Activated CD4-positive, alpha-beta T cell treated with anti-CD3 and anti-CD28 coated beads, Interleukin-2, amount 50 U/mL, for 16 hours (primary cell): ENCODE measurements at places on chromosomes 4 and X.

- DNase-seq: peak; percentile 50
Measured at GRCh38 chrX:41759817-41760216, 35.8 kb downstream of the GPR82 start.

- DNase-seq: no peak
Measured at GRCh38 chr4:29277381-29277780, 1442.8 kb upstream of the PCDH7 start.

GRCh38 chr4:148056879-148057278 lies 325.0 kb downstream of the ARHGAP10 start:
- DNase-seq: peak; percentile 81

DNA sequence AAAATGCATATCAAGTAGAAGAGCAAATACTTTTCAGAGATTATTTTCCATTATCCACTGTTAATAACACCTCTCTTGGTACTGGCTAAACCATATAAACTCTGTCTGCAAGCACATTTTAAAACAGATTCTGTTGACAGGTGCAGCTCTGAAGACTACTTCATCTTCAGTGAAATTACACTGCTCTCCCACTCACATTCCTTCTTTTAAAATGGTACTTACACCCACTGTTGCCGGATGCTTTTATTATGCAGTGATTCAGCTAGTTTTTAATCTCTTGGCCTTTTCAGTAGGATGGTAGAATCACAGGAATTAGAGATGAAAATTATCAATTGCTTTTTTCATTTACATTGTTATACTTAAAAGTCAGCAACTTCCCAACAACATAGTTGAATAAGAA lies 381.6 kb downstream of the GASK1B start:
- no peak for DNase-seq

- DNase-seq: no peak
Measured at GRCh38 chrX:16188687-16189086, 21.4 kb downstream of the MAGEB17 start.

- DNase-seq: no peak
Measured at GRCh38 chr4:134147941-134148340, 53.6 kb downstream of the PABPC4L start.

DNA sequence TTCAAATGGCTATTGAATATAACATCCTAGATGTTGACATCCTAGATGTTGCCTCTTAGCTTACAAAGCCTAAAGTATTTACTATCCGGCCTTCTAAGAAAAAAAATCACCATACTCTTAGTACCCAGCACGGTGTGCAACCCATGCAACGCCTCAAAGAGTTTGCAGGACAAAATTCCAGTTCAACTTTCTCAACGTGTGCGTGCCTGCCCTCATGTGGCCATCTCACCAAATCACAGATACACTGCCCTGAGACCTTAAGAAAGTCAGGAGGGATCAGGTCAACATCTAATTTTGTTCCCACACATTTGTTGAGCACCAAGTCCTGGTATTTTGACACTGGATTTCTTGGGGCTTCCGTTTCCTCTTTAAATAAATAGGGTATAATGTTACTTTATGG lies 68.3 kb downstream of the CRMP1 start:
- peak; percentile 12 for DNase-seq

- peak; percentile 1 for DNase-seq
Measured at GRCh38 chrX:48278958-48279357, 23.8 kb downstream of the SSX1 start.

GRCh38 chr4:123163501-123163900 lies 233.1 kb upstream of the SPRY1 start:
- no peak for DNase-seq

DNA sequence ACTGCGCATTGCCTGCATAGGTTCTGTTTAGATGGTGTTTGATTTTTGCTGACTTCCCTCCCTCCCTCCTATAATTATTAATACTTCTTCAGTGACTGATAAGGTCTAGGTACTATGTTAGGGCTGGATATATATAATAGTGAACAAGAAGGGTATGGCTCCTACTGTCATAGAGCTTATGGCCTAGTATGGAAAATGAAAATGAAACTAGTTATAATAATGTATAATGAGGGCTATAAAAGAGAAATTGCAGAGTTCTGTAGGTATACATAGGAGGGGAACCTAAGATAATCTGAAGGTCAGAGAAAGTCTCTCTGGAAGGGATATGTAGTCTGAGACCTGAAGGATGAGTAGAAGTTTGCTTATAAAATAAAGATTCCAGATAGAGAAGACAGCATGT lies 102.1 kb downstream of the DCK start:
- DNase-seq: no peak

DNA sequence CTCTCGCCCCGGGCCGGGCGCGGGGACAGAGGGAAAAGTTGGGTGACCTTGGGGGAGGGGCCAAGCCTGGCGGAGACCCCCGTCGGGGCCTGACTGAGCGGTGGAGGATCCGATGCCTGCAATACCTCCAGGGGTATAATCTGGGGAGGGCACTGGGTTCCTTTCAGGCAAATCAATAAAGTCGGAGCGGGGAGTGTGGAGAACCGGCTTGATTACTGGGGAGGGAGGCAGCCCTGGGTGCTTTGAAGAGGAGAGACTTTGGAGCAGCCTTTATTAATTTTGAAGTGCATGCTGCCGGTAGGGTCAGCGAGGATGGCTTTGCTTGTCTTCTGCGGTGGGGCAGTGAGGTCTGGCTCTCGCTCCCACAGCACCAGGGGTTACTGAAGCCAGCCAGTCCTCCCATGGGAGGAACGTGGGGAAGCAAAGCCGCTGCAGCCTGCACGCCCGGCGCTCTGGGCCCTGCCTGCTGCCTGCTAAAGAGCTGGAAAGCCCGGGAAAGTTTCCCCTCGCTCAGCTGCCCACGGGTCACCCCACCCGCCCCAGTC lies 403 bp upstream of the LGI2 start:
- DNase-seq: no peak

- DNase-seq: peak; percentile 34
Measured at GRCh38 chr4:35970366-35970960, 273.9 kb downstream of the ARAP2 start.
